ENCODE measurements at places on chromosomes 11 and 22. TPM values are rescaled to one million over a fixed set of nuclear protein-coding genes. Genes with fewer than 3 reads are reported as not detected.

- H3K27ac ChIP-seq = no peak overlapping the region
- peak; percentile 44 for DNase-seq
- H3K4me1 ChIP-seq = peaks cover 12% of the 10 kb centered on the region
- H3K36me3 ChIP-seq = no peaks in the 10 kb centered on the region
These were observed 41.8 kb upstream of the TH start for GRCh38 chr11:2213384-2213842.

DNA sequence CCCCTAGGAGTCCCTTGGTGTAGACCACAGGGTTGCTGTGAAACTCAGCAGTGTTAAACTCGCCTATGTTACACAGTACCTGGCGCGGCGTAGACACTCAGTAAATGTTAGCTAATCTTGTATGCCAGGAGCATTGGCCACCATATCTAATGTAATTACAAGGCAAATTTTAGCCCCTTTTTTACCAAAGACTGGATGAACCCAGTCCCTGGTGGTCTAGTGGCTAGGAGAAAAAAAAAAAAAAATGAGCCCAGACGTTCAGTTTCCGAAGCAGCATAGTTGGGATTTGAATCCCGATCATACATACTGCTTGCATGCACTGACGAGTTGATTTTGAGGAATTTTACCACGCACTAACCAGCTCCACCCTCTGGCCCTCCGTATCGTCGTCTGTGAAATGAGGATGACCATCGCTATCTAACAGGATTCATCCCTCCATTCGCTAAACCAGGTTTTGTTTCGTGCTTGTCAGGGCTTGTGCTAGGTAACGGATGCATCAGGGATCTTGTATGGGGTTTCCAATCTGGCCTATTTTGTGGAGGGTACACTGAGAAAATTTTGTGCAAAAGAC lies 688 bp downstream of the PTS start:
- H3K27ac ChIP-seq = peak overlapping the region; percentile 91
- H3K27me3 ChIP-seq = no peaks in the 10 kb centered on the region
- H3K4me3 ChIP-seq = peak overlapping the region; percentile 85
- peaks cover 8% of the 10 kb centered on the region for H3K36me3 ChIP-seq

DNA sequence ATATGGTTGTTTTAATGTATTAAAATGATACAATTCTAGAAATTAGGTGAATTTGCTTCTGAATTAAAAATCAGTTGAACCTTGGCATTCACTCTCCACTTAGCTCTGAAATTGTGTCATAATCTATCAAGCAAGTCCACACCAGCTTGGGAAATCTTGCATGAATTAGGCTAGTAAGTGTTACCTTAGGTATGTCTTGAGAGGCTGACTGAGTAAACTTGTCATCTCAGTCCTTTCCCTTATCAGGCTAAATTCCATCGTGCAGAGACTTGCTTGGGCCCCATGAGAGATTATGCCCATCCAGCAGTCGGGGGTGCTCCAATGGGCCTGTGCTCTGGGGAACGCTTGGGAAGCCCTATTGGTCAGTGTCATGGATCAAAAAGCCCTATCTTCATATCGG lies 33.9 kb upstream of the ST14 start:
- H3K27me3 ChIP-seq = no peaks in the 10 kb centered on the region
- H3K4me1 ChIP-seq = no peaks in the 10 kb centered on the region
- DNase-seq = no peak
- H3K27ac ChIP-seq = no peak overlapping the region
- peaks cover 89% of the 10 kb centered on the region for H3K36me3 ChIP-seq

DNA sequence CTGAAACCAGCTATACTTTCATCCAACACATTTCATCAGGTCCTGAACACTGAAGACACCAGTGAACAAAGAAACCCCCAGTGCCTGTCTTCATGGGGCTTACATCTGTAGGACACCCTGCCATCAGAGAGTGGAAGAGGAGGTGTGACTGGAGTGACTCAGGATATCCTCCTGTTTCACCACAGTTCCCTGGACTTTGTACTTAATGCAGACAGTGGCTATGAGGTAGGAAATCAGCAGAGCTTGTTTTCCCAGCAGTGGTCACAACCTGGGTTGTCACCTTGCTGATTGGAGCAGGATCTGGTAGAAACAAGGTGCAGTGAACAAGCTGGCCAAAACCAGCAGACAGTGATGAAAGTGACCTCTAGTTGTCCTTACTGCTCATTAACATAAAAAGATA lies 128.8 kb downstream of the KIRREL3 start:
- H3K36me3 ChIP-seq = no peaks in the 10 kb centered on the region
- H3K4me3 ChIP-seq = no peak overlapping the region
- no peak for DNase-seq
- no peaks in the 10 kb centered on the region for H3K27me3 ChIP-seq
- no peak overlapping the region for H3K27ac ChIP-seq
- H3K4me1 ChIP-seq = no peaks in the 10 kb centered on the region

DNA sequence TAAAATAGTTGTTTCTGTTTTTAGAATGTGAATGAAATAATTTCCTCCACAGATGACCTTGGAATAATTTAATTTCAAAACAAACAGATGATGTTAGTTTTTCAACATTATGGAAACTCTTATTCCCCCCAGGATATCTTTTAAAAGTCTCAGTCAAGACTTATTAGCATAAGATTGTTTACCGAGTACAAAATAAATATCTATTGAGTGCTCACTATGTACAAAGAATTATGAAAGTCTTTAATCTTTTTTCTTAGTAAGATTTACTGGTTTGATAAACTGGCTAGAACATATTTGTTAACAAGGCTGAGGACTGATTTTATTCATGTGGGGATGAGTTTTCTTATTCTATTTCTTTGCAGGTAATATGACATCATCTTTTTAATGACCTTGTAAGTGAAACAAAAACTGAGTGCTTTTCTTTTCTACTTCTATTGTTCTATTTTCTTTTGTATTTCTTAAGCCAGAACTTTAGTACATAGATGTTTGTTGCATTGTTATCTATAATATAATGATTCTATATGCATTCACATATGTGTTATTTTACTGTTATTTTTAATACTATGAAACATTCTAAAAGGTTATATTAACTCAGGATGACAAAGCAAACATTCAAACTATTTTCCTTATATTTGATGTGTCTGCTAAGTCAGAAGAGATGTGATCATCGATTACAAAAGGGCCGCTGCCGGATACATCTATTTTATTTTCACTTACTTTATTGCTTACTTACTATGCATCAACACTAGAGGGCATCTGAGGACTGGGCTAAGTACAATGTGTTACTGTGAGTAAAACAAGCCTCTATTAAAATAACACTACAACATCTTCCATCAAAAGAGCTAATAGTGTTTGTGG lies 111.0 kb upstream of the ARHGAP42 start:
- no peak overlapping the region for H3K27ac ChIP-seq
- H3K4me1 ChIP-seq = no peaks in the 10 kb centered on the region
- no peak overlapping the region for H3K4me3 ChIP-seq
- H3K27me3 ChIP-seq = no peaks in the 10 kb centered on the region
- no peak for DNase-seq

GRCh38 chr11:35011944-35012343 lies 95.5 kb downstream of the PDHX start:
- H3K36me3 ChIP-seq = no peaks in the 10 kb centered on the region
- DNase-seq = no peak
- H3K27me3 ChIP-seq = no peaks in the 10 kb centered on the region

DNA sequence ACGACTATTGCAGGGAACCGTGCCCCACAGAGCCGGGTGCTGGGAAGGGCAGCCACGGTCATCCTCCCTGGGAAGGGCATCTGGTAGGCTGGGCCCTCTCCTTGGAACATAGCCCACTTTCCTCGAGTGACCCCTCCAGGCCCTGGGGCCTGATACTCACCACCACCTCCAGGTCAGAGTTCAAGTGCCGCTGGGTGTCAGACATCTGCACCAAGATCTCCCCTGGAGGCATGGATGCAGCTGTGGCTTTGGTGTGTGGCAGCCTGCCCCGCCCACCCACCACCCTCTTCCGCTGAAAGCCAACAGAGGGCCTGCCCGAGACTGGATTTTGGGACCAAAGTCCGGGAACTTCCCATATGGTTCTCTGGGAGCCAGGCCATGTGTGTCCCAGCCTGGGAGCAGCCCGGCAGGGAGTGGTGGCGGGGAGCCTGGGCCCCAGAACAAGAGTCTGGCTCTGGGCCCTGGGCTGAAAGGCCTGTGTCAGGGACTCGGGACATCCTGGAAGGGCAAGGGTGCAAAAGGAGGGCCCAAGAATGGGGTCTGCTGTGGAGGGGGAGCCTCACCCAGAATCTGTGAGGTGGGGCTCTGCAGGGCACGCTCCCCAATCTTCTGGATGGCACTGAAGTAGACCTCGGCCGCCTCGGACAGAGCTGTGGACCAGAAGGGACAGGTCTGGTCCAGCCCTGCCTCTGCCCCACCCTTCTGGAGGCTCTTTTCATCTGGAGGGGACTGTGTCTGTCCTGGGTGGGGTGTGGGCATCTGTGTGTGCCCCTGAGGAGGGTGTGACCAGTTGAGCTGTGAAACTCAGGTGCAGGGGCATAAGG lies 2.6 kb downstream of the BAIAP2L2 start:
- H3K36me3 ChIP-seq = no peaks in the 10 kb centered on the region
- 0 out of 2 replicates have a peak, but pooled peaks cover 9% of the 10 kb centered on the region for H3K4me1 ChIP-seq
- H3K27ac ChIP-seq = no peak overlapping the region
- no peak overlapping the region for H3K4me3 ChIP-seq

DNA sequence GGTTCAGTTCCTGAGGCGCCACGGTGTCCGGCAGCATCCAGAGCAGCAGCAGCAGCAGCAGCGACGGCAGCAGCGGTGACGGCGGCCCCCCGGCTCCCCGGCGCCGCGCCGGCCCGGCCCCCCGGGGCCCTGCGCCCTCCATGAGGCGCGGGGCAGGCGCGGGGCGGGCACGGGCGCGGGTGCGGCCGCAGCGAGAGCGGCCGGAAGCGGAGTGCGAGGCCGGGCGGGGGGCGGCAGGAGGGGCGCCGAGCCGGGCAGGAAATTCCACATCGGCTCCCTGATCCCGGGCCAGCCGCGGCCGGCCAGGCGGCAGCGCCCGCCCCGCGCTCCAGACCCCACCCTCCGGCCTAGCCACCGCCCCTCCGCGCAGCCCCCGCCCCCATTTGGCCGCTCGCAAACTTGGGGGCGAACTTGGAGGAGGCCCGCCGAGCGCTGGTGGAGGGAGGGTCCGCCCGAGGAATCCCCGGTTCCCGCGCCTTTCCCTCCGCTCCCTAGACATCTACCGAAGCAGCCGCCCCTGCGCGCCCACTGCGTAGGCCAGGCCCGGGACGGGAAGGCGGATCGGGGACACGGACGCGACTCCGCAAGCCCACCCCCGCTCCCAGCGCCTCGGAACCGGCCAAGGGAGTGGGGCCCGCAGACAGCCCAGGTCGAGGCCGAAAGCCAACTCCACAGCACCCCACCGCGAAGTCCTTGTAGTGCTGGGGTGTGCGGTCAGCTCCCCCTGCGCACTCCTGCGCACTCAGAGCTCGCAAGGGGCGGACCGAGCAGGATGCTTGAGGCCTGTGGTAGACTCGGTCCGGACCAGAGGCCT lies at the start of gene SCARF2:
Gene SCARF2, minus strand, starts transcription at position 213 of the 814 bp plus-strand sequence. Its CDS starts 71 bp downstream, at position 142.
- peaks cover 5% of the 10 kb centered on the region for H3K4me1 ChIP-seq
- peak; percentile 80 for DNase-seq
- peaks cover 54% of the 10 kb centered on the region for H3K27me3 ChIP-seq
- no peak within 1 kb of the TSS for H3K27ac ChIP-seq
- no peaks in the 10 kb centered on the region for H3K36me3 ChIP-seq

DNA sequence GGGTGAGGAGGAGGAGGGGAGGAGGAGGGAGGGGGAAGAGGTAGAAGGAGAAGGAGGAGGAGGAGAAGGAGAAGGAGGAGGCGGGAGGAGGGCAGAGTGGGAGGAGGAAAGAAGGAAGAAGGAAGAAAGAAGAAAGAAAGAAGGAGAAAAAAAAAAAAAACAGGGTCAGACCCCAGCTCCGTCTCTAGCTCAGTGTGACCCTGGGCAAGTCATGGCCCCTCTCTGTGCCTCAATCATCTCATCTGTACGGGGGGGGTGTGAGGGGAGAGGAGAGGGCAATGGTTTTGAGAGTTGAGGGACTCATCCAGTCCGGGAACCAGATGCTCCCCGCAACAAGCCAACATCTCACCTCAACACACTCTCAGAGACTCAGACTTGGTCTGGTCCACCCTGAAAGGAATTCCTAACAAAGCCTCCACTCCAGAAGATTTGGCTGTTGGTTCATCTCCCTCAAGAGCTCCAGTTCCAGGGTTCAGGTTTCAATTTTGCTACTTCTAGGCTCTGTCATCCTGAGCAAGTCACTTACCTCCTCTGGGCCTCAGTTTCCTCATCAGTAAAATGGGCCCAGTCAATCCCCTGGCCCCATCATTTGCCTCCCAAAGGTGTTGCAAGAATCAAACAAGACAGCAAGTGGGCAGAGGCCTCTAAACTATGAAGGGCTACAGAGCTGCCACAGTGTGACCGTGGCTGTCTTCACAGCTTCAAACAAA lies 7.7 kb downstream of the CARD10 start:
- H3K4me1 ChIP-seq = peaks cover 2% of the 10 kb centered on the region
- DNase-seq = no peak

- no peaks in the 10 kb centered on the region for H3K27me3 ChIP-seq
- H3K27ac ChIP-seq = no peak overlapping the region
- H3K4me3 ChIP-seq = no peak overlapping the region
- H3K4me1 ChIP-seq = peaks cover 5% of the 10 kb centered on the region
These were observed 21.8 kb upstream of the PPP6R3 start for GRCh38 chr11:68438658-68439259.

DNA sequence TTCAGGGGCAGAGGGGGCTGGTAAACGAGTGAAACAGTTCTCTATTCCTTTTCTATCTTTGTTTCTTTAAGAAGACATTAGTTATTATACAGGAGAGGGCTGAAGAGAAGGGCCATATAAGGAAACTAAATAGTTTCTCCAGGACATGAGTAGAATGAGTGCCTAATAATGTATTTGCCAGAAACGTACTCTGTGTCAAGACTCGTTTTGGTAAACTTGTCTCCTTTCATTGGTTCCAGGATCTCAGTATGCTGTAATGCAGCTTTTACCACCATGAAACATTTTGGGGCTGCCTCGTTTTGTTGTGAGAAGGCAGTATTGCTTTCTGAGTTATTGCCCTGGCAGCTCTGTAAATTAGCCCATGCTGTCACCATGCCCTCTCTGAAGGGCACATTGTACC lies 51.7 kb downstream of the POLD3 start:
- no peak for DNase-seq
- H3K4me3 ChIP-seq = no peak overlapping the region
- H3K27ac ChIP-seq = no peak overlapping the region
- peaks cover 3% of the 10 kb centered on the region for H3K36me3 ChIP-seq
- no peaks in the 10 kb centered on the region for H3K27me3 ChIP-seq

DNA sequence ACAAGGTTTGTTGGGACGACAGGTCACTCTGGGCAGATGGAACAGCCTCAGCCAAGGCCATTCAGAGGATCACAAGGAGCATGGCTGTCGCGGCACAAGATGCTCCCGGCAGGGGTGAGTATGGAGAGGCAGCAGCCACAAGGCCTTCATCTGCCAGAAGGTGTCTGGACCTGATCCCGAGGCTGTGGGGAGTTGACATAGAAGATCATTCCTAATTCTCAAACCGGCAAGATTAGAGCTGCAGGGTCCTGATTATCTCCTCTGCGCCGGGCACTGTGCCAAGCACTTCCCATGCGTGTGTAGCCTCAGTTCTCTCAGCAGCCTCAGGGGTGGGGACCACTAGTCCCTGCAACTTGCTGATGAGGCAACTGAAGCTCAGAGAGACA lies 32.3 kb upstream of the RFPL3 start:
- no peaks in the 10 kb centered on the region for H3K27me3 ChIP-seq
- DNase-seq = no peak
- peak overlapping the region; percentile 65 for H3K27ac ChIP-seq
- H3K4me1 ChIP-seq = peaks cover 12% of the 10 kb centered on the region

GRCh38 chr11:22555881-22556280 lies 69.7 kb downstream of the FANCF start:
- H3K4me1 ChIP-seq = no peaks in the 10 kb centered on the region
- no peaks in the 10 kb centered on the region for H3K36me3 ChIP-seq
- no peak for DNase-seq
- H3K4me3 ChIP-seq = no peak overlapping the region

Gene PICALM
- 69.4 TPM for total RNA-seq

Gene ALDH3B1
- 0.32 TPM for total RNA-seq

Gene RBFOX2
- 121 TPM for total RNA-seq

Gene KCTD14
- 21.6 TPM for total RNA-seq
